ENCODE measurements at places on chromosomes 11 and 22. TPM values are rescaled to one million over a fixed set of nuclear protein-coding genes. Genes with fewer than 3 reads are reported as not detected.

SPINDOC gene
- 26.6 TPM for total RNA-seq

CST6 gene
- total RNA-seq: not detected

OR10A2 gene
- not detected for total RNA-seq

HBE1 gene
- total RNA-seq: not detected

NCR3LG1 gene
- total RNA-seq: 19.6 TPM

NTM gene
- 199 TPM for total RNA-seq

IL17REL gene
- 0.51 TPM for total RNA-seq

MGAT3 gene
- 80.6 TPM for total RNA-seq

TSPAN18 gene
- total RNA-seq: 5.8 TPM

YIF1A gene
- 49.0 TPM for total RNA-seq
